ENCODE measurements at places on chromosomes 1 and 21.

- no peak for DNase-seq
Observed at GRCh38 chr1:30760596-30761324, 3.2 kb upstream of the LAPTM5 start.

GRCh38 chr1:197838836-197839235 is 63.6 kb upstream of the DENND1B start:
- DNase-seq = no peak

GRCh38 chr21:41656946-41657525 is 109.8 kb downstream of the RIPK4 start:
- no peak for DNase-seq

GRCh38 chr21:37101384-37101783 is 28.3 kb downstream of the TTC3 start:
- DNase-seq = no peak

GRCh38 chr1:92307980-92308379 is 9.1 kb downstream of the RPAP2 start:
- no peak for DNase-seq

GRCh38 chr21:46171585-46171984 is 12.7 kb downstream of the SPATC1L start:
- no peak for DNase-seq

GRCh38 chr1:83741348-83741747 is 257.6 kb downstream of the TTLL7 start:
- DNase-seq = no peak

Data from stimulated activated CD8-positive, alpha-beta memory T cell treated with anti-CD3 and anti-CD28 coated beads, Interleukin-2, amount 100 ng/mL, for 48 hours (primary cell).